ENCODE measurements at places on chromosomes 6 and 20. TPM values are rescaled to one million over a fixed set of nuclear protein-coding genes. Genes with fewer than 3 reads are reported as not detected.

GRCh38 chr20:16245879-16246278 lies 327.4 kb downstream of the KIF16B start:
- no peak overlapping the region for H3K27ac ChIP-seq
- H3K36me3 ChIP-seq = no peaks in the 10 kb centered on the region
- H3K27me3 ChIP-seq = no peaks in the 10 kb centered on the region
- no peak overlapping the region for H3K4me3 ChIP-seq

- no peaks in the 10 kb centered on the region for H3K36me3 ChIP-seq
- H3K27ac ChIP-seq = no peak overlapping the region
- H3K27me3 ChIP-seq = no peaks in the 10 kb centered on the region
- H3K4me1 ChIP-seq = peaks cover 21% of the 10 kb centered on the region
- DNase-seq = no peak
These were observed 178.3 kb upstream of the FOXA2 start for GRCh38 chr20:22762576-22763256.

The POU5F1 gene
- total RNA-seq = not detected

DNA sequence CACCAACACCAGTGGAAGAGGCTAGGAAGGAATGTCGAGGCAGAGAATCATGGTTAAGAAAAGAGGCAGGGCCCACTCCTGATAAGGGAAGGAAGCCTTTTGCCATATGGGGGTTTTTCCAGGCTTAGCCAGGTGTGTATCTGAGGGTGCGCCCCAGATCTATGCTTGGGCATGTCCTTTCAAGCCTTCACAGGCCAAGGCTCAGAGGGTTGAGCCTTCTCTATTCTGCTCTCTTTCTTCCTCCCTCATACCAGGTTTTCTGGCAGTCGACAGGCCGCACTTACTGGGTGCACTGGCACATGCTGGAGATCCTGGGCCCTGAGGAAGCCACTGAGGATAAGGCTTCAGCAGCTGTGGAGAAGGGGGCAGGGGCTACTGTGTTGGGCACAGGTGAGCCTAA lies 4.7 kb downstream of the CUL9 start:
- H3K27me3 ChIP-seq = no peaks in the 10 kb centered on the region
- H3K36me3 ChIP-seq = no peaks in the 10 kb centered on the region
- H3K4me3 ChIP-seq = no peak overlapping the region
- no peak overlapping the region for H3K27ac ChIP-seq

DNA sequence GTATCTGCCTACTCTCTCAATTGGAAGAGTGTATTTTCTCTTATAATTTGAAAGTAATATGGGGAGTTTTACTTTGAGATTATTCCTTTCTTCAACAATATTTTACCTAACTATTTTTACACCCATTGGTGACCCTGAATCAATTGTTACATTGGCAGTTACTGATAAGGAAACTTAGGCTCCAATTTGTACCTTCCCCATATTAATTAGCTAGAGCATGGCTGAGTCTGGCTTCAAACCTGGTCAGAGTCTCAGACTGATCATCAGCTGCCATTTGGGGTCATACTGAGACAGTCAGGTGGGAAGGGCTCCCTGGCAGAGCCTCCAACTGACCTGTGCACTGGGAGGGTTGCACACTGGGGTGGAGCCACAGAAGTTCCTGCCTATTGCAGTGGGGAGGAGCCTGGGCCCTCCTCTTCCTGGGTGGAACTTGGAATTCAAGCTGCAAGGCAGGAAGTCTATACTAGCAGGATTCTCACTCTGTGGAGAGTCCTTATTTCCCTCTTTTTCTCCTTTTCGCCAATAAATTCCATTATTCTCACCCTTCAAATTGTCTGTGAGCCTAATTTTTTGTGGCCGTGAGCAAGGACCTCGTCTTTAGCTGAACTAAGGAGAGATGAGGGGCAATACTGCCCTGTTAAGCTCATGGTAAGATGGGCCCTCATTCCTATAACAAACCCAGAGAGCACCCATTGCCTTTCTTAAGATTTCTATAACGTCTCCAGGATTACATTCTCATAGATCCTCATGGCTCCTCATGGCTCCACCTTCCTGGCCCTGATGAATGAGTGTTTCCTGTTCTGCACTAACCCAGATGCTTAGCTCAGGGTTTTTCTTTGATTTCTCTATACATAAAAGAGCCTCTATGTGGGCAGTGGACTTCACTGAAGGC lies 285.1 kb downstream of the ADGB start:
- H3K4me1 ChIP-seq = peaks cover 10% of the 10 kb centered on the region
- DNase-seq = no peak
- H3K27ac ChIP-seq = no peak overlapping the region
- no peaks in the 10 kb centered on the region for H3K36me3 ChIP-seq
- no peaks in the 10 kb centered on the region for H3K27me3 ChIP-seq

The SLC32A1 gene
- total RNA-seq = not detected

- H3K27me3 ChIP-seq = no peaks in the 10 kb centered on the region
- DNase-seq = no peak
- no peaks in the 10 kb centered on the region for H3K36me3 ChIP-seq
- no peak overlapping the region for H3K4me3 ChIP-seq
- no peaks in the 10 kb centered on the region for H3K4me1 ChIP-seq
These were observed 142.3 kb upstream of the CARMIL1 start for GRCh38 chr6:25136854-25137253.

GRCh38 chr20:2446845-2447244 lies 23.7 kb downstream of the SNRPB start:
- H3K27me3 ChIP-seq = no peaks in the 10 kb centered on the region
- no peaks in the 10 kb centered on the region for H3K4me1 ChIP-seq
- no peak for DNase-seq
- H3K36me3 ChIP-seq = no peaks in the 10 kb centered on the region
- H3K4me3 ChIP-seq = no peak overlapping the region
- no peak overlapping the region for H3K27ac ChIP-seq

DNA sequence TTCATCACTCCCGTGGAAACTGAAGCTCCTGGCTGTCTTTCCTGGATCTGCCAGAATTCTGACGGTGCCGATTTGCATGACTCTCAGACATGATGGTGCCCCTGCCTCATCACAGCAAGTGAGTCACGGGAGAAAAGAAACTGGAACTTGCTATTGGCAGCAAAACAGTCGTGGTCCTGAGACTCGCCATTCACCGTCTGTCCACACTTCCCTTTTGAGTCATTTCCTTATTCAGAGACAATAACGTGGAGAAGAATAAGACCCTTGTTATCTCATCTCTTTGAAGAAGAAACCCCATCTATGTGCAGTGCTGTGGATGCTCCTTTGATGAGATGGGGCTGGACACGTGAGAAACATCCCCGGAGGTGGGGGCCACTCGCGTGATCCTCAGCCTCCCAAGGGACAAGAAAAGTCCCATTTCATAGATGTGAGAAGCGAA lies 4.2 kb downstream of the GPR31 start:
- H3K4me1 ChIP-seq = no peaks in the 10 kb centered on the region
- no peaks in the 10 kb centered on the region for H3K36me3 ChIP-seq
- no peak overlapping the region for H3K4me3 ChIP-seq
- DNase-seq = no peak
- no peak overlapping the region for H3K27ac ChIP-seq

DNA sequence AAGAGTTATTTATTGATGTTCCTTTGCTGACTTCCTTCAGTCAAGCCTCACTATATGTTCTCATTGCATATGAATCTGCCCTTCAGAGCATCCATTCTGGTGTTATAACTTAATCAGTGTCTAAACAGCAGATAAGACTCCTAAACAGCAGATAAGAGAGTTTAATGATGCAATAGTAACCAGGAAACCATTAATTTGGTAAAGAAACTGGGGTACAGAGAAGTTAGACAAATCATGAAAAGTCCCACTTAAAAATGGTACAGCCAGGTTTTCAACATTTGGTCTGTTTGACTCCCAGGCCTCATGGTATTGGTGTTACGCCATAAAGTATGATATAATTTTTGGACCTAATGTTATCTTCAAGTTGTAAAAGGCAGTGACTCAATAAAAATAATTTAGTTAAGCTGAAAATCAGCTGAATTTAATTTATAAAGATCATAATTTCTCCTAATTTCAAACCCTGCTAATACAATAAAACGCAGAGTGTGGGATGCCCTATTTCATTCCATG lies 127.4 kb upstream of the DST start:
- H3K4me3 ChIP-seq = no peak overlapping the region
- H3K36me3 ChIP-seq = no peaks in the 10 kb centered on the region
- H3K27me3 ChIP-seq = no peaks in the 10 kb centered on the region
- no peak for DNase-seq
- peaks cover 30% of the 10 kb centered on the region for H3K4me1 ChIP-seq

DNA sequence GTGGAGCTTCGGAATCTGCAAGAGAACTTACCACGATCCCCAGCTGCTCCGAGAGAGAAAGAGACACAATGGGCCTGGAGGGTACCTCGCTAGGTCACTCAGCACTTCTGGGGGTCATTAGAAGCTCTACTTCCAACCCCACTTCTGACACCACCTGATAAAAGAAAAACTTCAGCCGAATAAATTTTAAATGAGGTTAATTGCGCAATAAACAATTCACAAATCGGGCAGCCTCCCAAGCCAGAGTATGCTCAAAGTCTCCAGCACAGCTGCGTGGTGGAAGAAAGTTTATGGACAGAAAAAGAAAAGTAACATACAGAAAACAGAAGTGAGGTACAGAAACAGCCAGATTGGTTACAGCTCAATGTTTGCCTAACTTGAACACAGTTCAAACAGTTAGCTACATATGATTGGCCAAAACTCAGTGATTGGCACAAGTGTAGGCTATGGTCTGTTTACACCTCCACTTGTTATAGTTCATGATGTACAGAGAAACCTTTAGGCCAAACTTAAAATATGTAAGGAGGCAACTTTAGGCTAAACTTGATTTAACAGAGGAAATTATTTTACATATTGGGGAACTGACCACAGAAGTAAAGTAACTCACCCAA lies 52.6 kb downstream of the COL11A2 start:
- H3K4me1 ChIP-seq = no peaks in the 10 kb centered on the region
- DNase-seq = no peak
- no peaks in the 10 kb centered on the region for H3K36me3 ChIP-seq
- no peak overlapping the region for H3K4me3 ChIP-seq
- H3K27ac ChIP-seq = no peak overlapping the region
- H3K27me3 ChIP-seq = peaks cover 1% of the 10 kb centered on the region

GRCh38 chr6:33627876-33628275 lies 6.8 kb downstream of the ITPR3 start:
- peak overlapping the region; percentile 84 for H3K27ac ChIP-seq
- H3K27me3 ChIP-seq = no peaks in the 10 kb centered on the region
- DNase-seq = peak; percentile 64

- peaks cover 12% of the 10 kb centered on the region for H3K4me1 ChIP-seq
- H3K36me3 ChIP-seq = no peaks in the 10 kb centered on the region
- DNase-seq = no peak
- no peaks in the 10 kb centered on the region for H3K27me3 ChIP-seq
These were observed 474.1 kb upstream of the BTBD3 start for GRCh38 chr20:11443382-11444119.

- H3K27me3 ChIP-seq = no peaks in the 10 kb centered on the region
- no peak overlapping the region for H3K4me3 ChIP-seq
- no peaks in the 10 kb centered on the region for H3K36me3 ChIP-seq
- no peak for DNase-seq
These were observed 7.8 kb upstream of the E2F1 start for GRCh38 chr20:33693741-33694638.

- H3K4me3 ChIP-seq = no peak overlapping the region
- no peaks in the 10 kb centered on the region for H3K4me1 ChIP-seq
- no peak for DNase-seq
- no peaks in the 10 kb centered on the region for H3K36me3 ChIP-seq
- no peak overlapping the region for H3K27ac ChIP-seq
- 0 out of 2 replicates have a peak, but pooled peaks cover 3% of the 10 kb centered on the region for H3K27me3 ChIP-seq
These were observed 44.3 kb downstream of the CTCFL start for GRCh38 chr20:57480444-57481160.

The MYLK4 gene
- 0.75 TPM for total RNA-seq

All from Caco-2 (cell line).